ENCODE measurements at places on chromosomes 5 and 9. TPM values are rescaled to one million over a fixed set of nuclear protein-coding genes. Genes with fewer than 3 reads are reported as not detected.

DNA sequence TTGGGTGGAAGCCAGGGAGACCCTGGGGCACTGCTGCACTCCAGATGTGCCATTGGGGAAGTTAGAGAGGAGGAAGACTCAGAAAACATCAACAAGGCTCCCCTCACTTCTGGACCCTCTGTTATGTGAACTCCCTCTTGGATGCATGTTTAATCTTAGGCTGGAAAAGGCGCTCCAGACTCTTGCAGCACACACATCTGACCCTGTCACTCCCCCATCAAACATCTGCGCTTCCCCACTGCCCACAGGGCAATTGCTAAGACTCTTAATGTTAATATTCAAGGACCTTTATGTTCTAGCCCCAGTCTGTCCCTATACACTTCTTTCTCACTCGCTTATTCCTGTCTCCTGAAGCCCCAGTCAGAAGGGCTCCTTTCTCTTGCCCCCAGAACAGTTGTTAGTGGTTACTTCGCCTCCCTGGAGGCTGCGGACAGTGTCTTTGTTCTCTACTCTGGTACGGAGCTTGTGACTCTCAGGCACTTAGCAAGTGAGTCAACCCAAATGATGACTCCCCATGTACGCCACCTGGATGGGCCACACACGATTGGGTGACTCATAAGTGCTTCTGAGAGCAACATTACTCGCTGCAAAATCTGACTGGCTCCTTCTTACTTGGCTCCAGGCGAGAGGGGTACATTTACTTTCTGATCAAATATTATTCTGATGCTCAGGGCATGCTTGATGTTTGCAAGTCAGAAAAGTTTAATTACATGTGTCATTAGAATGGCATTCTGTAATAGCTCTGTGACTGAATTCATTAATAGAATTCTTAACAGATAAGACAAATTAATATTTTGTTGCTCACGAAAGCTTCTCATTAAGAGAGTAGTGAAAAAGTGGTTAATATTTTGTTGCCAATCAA is 193.6 kb downstream of the HSPA4 start:
- DNase-seq: no peak

DNA sequence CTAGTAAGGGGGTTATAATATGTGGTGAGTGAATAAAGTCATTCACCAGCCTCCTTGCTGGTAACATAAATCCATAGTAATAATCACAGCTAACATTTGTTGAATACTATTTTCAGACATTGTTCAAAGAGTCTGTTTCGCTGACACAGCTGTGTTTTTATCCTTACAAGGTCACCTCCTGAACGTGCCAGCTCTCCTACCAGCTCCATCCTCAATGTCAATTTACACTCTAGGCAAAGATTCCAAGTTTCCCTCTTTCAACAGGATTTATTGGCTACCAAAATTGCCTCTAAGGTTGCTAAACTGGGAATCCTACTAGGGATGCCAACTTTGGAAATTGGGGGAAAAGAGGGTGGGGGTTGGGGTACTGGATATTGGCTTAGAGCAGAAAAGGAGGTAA is 30.7 kb upstream of the SMC5 start:
- DNase-seq: no peak

GRCh38 chr9:97397220-97397619 is 14.7 kb upstream of the TDRD7 start:
- DNase-seq: no peak

- DNase-seq: no peak
Observed at GRCh38 chr5:124457101-124457500, 289.3 kb downstream of the ZNF608 start.

DNA sequence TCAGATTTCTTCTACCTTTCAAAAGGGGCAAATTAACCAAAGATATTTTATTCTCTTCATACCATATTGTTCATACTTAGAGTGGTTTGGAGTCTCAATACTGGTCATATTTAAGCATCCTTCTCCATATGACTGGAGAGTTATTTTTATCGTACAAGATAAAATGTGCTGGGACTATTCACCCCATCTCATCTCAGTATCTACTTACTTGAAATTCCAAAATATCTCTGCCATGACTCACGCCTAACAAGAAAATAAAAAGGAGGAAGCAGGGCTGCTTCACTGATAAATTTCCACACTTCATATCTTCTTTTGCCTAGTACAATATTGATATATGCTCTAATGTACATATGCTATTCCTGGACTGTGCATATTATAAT is 277.9 kb upstream of the CDH9 start:
- no peak for DNase-seq

DNA sequence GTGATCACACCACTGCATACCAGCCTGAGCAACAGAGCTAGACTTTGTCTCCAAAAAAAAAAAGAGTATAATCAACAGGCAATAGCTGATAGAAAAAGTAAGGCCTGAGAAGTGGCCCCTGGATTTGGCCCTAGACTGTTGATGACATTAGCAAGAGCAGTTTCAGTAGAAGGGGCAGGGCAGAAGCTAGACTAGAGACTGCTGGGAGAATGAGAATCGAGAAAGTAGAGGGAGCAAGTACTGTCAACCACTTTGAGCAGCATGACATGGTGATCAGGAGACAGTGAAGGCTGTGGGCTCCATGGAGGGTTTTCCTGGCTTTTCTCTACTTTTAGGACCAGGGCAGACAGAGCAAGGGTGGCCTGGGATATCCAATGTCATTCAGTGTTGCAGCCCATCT is 34.9 kb upstream of the B4GALT1 start:
- no peak for DNase-seq

DNA sequence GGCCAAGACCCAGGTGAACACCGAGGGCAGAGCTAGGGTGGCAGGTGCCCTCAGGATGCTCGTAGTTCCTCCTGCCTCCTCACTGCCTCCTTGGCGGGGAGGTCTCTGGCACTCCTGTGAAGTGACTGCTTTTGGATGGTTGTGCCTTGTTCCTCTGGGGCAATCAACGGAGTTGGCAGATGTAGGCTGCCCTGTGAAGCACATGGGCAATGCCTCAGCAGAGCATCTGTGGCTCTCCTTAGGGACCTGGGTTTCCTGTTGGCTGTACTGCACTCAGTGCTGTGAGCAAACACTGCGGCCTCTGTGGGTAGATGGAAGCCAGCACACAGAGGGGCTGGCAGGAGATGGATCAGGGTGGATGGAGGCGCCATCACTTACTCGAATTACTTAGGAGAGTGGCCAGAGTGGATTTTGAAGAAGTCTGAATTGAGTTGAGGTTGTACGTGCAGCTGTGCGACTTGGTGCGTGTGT is 71.4 kb upstream of the COL5A1 start:
- DNase-seq: peak; percentile 32

DNA sequence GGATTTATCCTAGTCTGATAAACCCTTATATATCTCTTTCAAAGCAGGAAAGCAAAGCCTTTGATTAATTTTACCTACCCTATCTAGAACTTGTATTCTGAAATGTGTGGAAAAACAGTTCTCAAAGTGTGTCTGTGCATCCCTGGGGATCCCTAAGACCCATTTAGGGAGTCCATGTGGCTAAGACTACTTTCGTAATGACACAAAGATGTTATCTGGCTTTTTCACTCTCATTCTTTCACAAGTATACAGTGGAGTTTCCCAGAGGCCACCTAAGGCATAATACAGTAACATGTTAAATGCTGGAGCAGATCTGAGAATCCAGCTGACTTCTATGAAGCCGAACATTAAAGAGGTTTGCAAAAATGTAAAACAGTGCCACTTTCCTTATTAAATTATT is 54.3 kb upstream of the TNFSF15 start:
- DNase-seq: no peak

DNA sequence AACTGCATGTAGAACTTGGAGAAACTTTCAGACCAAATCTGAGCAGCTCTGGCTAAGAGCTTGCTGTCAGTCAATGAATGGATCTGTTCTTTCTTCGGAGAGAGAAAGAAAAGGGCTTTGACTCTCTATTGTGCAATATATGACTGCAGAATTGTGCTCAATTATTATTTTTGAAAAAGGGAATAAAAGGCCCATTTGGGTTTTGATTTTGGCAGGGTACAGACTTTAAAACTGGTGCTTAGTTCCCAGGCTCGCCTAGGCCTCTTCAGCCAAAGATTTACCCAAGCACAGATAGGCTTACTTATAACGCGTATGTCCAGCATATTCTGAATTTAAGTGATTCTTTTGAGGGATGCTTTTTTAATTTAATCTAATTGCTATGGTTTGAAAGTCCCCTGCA is 59.3 kb downstream of the RETREG1 start:
- no peak for DNase-seq

GRCh38 chr9:93013856-93014582 is 44.5 kb upstream of the SUSD3 start:
- no peak for DNase-seq

DNA sequence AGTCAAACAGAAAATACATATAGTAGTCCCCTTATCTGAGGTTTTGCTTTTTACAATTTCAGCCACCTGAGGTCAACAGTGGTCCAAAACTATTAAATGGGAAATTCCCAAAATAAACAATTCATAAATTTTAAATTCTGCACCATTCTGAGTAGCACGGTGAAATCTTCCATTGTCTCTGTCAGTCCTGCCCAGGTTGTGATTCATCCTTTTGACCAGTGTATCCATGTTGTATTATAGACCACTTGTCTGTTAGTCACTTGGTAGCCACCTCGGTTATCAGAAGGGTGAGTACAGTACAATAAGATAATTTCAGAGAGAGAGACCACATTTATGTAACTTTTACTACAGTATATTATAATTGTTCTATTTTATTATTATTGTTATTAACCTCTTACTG is 2.8 kb downstream of the CCDC152 start:
- DNase-seq: no peak

The IRGM gene
- total RNA-seq: not detected

The HAPLN1 gene
- 0.16 TPM for total RNA-seq

The CAMK4 gene
- 4.3 TPM for total RNA-seq

The TUSC1 gene
- 4.0 TPM for total RNA-seq

The FBN2 gene
- 0.46 TPM for total RNA-seq

The ZNF367 gene
- total RNA-seq: 1.6 TPM

The ADAMTSL2 gene
- total RNA-seq: 9.7 TPM

The GDF9 gene
- total RNA-seq: 0.20 TPM

The CCL27 gene
- total RNA-seq: not detected
